Activated T-helper 1 cell treated with anti-CD3 and anti-CD28 coated beads, Interleukin-12 subunit alpha, Interleukin-12 subunit beta, Interleukin-2, Interleukin-4 antibody, amounts not matched to agents 30 ng/mL and 10 ng/mL and 1 ng/mL, durations not matched to agents 14 hours and 24 hours and 36 hours (primary cell): ENCODE measurements at places on chromosomes 12 and 14. TPM values are rescaled to one million over a fixed set of nuclear protein-coding genes. Genes with fewer than 3 reads are reported as not detected.

Gene BCL11B
- total RNA-seq: 43.5 and 45.4 TPM in 2 replicates

Gene PMCH
- 3.1 and 4.3 TPM in 2 replicates for total RNA-seq

Gene PPP4R4
- 2.2 and 2.4 TPM in 2 replicates for total RNA-seq

Gene TAS2R14
- total RNA-seq: 2.8 and 2.9 TPM in 2 replicates

Gene CMA1
- not detected in 2 replicates for total RNA-seq

Gene VWF
- total RNA-seq: not detected in 2 replicates

Gene ASCL4
- not detected in 2 replicates for total RNA-seq

Gene POLE2
- 46.8 and 46.9 TPM in 2 replicates for total RNA-seq

Gene TMEM179
- 0.12 and 0.36 TPM in 2 replicates for total RNA-seq

Gene GALNT16
- total RNA-seq: 0.02 and 0.05 TPM in 2 replicates

Gene KRT73
- not detected in 2 replicates for total RNA-seq

Gene HCAR3
- total RNA-seq: 0.62 and 0.66 TPM in 2 replicates

Gene GLI1
- total RNA-seq: 1.5 and 2.5 TPM in 2 replicates

Gene SLC7A8
- not detected in 2 replicates for total RNA-seq

Gene ITPK1
- total RNA-seq: 71.0 and 77.3 TPM in 2 replicates

Gene HAL
- total RNA-seq: 0.37 and 0.65 TPM in 2 replicates

Gene LUM
- not detected in 2 replicates for total RNA-seq

Gene SRGAP1
- total RNA-seq: 0.03 and 0.05 TPM in 2 replicates

Gene GMFB
- total RNA-seq: 39.5 and 39.7 TPM in 2 replicates

Gene SSTR1
- total RNA-seq: not detected in 2 replicates

Gene OTX2
- not detected in 2 replicates for total RNA-seq

Gene SETD3
- total RNA-seq: 60.6 and 61.7 TPM in 2 replicates

Gene ABCC9
- total RNA-seq: not detected in 2 replicates

Gene LRFN5
- not detected in 2 replicates for total RNA-seq

Gene DACT1
- total RNA-seq: 1.6 and 2.3 TPM in 2 replicates

Gene TMPRSS12
- total RNA-seq: not detected in 2 replicates

Gene MYO1H
- not detected in 2 replicates for total RNA-seq

Gene SELPLG
- 51.9 and 53.5 TPM in 2 replicates for total RNA-seq

Gene GLT1D1
- 2.0 and 2.1 TPM in 2 replicates for total RNA-seq

Gene GUCY2C
- not detected in 2 replicates for total RNA-seq

Gene RAPGEF3
- total RNA-seq: 4.7 and 6.5 TPM in 2 replicates

Gene PLEKHH1
- total RNA-seq: 0.96 and 2.4 TPM in 2 replicates
